ENCODE measurements at places on chromosomes 12 and 14.

DNA sequence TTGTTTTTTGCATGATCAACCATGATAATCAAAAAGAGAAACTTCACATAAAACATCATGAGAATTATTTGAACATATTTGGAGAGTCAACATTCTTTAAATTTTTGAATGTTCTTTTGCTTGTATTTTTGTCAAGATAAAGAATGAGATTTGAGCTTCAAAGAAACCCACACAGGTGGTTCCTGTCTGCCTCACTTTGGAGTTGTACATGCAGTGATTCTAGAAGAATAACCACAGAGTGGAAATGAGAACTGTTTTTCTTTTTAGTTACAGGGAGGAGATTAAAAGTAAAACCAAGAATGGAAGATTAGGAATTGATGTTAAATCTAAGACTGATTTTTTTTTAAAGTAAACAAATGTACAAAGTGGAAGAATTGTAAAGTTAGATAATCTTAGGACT lies 2.3 kb upstream of the ZNF705A start:
- DNase-seq = no peak

DNA sequence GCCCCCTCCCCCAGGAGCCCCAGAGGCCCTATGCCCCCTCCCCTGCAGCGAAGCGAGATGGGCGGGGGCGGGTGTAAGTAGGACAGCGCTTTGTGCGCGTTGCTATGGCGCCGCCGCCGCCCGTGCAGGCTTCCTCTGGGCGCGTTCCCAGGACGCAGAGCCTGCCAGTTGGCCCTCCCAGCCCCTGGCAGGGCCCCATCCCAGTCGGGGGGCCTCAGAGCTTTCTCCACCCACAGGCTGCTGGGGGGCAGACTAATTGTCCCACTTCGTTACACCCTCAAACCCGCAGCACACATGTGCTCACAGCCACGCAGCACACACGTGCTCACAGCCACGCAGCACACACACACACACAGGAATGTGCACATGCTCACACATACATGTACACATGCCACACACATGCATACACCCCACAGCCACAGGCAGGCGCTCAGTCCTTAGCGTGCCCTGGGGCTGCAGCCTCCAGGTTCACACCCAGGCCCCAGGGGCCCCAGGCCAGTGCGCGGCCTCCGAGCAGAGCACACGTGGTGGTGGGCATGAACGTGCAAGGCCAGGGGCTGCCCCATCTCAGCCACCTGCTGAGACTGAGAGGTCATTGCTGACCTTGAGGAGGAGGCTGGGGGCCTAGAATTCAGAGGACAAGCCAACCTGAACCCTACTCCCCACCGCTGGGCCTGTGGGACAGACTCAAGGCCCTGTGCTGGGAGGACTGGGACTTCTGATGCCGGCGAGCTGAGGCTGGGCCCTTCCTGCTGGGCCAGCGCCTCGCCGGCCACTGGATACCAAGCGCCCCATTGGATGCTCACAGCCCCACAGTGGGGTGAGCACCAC lies 15.6 kb downstream of the TRMT61A start:
- no peak for DNase-seq

DNA sequence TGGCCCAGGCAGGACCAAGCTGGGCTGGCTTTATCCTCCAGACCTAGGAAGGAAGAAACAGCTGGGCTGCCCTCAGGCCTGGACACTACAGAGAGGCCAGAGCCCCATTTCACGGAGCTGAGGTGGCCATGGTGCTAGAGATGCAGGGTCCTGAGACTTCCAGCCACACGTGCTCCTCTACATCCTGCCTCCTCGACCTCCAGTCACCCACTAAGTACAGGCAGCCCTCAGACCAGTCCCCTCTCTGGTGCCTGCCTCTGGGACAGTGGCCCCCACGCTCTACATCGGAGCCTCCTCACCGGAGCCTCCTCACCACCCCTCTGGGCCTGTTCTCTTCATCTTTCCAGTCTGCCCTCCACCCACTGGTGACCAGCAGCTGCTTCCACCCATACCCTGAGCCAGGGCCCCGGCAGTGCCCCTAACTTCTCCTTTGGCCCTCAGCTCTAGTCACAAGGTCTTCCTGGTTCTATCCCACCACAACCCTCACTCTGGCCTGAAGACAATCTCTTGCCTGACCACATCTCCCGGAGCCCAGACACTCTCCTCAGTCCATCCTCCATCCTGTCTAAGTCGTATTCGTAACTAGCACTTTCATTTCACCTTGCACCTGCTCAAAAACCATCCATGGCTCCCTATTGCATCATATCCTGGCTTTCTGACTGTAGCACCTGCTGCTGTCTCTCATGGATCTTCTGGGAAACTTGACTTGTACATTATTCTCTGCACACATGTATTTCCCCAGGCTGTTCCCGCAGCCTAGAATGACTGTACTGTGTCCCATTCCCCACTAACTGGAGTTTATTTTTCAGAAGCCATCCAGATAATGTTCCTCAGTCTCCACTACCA lies 43.9 kb downstream of the DIO3 start:
- DNase-seq = no peak

DNA sequence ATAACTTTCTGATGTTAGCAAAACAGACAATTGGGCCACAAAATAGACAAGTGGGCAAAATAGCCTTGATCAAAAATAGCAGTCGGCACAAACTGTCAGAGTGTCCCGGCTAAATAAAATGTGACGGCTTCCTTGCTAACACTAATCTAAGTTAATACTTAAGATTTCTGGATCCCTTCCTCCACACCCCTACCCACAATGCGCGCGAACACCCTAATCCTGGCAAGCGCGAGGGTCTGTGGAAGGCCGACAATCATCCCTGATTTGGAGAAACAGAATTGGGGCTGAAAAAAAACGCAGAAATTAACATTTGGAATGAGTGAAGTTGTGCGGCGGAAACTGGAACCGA lies 489 bp downstream of the CEP290 start:
- DNase-seq = no peak

DNA sequence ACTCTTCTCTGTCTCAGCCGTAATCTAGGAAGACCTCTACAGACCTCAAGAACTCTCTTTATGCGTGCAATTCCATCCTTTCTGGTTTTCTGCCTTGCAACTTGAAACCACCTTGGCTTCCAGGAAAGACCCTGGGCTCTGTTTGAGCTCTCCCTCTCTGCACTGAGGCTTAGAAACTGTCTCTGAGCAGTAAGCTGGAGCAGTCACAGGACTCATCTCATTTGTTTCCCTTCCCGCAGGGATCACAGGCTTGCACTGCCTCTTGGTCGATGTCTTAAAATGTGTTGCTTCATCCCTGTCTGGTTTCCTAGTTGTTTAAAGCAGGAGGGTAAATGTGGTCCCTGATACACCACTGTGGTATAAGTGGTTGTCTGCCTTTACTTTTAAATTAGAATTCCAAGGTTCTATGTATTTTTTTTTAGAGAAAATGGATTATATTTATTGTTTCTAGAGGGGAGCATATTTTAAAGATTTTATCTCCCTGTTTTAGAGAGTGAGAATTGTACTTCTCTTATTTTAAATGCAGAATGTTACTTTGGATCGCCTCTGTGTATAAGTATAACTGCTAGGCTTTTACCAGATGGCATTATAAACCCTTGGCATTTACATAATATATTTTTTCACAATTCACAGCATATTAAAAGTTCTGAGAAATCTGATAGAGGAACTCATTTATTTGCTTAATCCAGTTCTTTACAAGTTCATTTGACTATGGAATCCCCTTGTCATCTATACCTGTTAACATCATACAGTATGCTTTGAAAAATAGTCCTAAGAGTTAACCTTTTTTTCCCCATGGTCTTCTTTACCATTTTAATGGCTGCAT lies 26.4 kb downstream of the EID3 start:
- DNase-seq = no peak

GRCh38 chr12:94042321-94042720 lies 106.1 kb upstream of the PLXNC1 start:
- no peak for DNase-seq

DNA sequence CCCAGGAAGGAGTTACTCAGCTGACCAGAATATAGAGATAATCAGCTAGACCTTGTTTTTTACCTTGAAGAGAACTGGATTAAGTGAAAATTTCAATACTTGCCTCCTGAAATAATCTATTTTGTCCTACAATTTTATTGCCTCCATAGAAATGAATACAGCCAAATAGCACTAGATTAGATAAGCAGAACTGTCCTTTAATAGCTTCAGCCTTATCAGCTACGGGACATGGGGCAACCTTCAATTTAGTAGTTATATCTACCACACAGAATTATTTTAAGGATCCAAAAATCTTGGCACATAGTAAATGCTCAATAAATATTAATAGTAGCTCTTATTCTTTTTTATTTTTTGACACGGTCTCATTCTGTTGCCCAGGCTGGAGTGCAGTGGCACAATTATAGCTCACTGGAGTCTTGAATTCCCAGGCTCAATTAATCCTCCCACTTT lies 67.2 kb upstream of the PLEKHG3 start:
- DNase-seq = no peak

DNA sequence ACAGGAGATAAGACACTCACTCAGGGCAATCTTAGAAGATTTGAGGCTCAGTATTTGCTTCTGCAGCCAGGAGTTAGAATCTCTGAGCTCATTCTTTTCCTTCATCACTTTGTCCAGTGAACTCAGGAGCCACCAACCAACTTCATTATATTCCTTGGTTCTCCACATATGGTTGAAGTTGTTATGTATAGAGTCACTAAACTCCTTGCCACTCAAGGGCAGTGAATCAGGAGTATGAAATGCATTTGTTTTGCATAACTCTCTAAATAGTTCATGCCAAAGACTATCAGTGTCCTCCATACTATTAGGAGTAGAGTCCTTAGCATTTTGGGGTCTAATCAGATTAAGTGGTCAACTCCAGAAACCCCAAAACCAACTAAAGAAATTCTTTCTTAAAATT lies 150.6 kb downstream of the CCDC59 start:
- DNase-seq = no peak

DNA sequence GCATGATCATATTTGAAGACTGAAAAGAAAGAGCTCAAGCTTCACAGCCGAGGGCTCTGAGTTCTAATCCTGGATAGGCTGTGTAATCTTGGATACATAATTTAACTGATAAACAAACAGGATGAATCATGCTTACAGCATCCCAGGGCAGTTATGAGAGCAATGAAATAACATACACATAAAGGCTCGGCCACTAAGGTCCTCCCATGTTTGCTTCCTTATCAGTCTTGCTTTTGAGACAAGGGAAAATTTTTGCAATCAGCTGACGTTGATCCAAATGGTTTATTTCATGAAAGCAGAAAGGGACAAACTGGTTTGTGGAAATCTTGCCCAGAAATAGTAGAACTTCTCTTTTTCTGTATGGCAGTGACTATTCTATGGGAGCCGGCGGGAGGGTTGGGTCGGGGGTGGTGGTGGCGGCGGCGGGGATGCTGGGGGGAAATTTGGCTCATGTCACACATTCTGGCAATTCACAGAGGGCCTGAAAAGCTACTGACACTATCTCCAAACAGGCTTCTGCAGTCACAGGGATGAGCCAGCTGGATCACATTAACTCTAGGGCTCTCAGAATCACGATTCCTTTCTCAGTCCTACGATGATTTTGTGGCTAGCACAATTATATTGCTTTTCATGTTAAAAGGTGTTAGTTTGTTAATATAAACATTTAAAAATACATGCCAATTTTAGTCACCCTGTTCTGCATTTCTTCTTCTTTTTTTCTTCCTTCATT lies 124.5 kb downstream of the SLC8A3 start:
- no peak for DNase-seq

DNA sequence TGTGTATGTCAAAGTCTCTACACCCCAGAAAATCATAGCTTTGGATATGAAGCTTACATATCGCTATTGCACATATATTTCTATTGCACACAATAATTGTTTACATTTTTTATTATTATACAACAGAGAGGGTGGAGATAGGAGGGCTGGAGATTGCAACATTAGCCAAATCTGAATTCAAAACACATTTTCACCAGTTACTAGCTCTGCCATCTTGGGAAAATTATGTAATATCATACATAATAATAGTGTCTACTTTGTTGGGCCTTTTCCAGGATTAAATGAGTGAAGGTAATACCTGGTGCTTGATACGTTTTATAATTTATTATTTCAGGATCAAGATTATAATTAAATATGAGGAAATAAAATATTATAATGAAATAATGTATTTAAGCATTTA lies 507.4 kb upstream of the TBX3 start:
- no peak for DNase-seq

DNA sequence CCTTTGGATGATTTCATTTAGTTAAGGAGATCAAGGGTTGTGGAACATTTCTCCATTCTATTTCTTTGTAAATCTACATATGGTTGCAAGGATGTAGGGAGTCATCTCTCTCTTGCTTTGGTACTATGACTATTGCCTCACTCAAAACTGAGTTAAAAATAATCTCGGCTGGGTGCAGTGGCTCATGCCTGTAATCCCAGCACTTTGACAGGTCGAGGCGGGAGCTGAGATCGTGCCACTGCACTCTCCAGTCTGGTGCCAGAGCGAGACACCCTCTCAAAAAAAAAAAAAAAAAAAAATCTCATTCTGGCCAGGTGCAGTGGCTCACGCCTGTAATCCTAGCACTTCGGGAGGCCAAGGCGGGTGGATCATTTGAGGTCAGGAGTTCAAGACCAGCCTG lies 24.8 kb upstream of the PPM1H start:
- DNase-seq = no peak

- DNase-seq = no peak
Measured at GRCh38 chr12:18586581-18586980, 151.2 kb downstream of the PLCZ1 start.

GRCh38 chr14:54805070-54805444 lies 97.6 kb downstream of the GCH1 start:
- no peak for DNase-seq

DNA sequence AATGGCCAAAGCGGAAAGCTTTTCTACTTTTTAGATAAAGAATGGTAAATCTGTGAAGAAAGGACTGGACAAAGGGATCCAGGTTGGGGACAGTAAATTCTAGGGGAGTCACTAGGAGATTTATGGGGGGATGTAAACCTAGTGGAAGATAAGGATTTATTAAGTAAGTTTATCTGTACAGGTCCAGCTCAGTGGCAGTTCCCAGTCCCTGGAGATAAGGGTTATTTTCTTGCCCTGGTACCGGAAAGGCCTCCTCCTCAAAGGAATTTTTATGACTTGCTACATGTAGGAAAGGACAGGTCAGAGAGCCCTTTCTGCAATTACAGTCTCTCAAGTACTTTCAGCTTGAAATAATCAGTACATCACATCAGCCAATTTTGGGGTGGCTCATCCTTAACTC lies 72.6 kb upstream of the BICD1 start:
- no peak for DNase-seq

DNA sequence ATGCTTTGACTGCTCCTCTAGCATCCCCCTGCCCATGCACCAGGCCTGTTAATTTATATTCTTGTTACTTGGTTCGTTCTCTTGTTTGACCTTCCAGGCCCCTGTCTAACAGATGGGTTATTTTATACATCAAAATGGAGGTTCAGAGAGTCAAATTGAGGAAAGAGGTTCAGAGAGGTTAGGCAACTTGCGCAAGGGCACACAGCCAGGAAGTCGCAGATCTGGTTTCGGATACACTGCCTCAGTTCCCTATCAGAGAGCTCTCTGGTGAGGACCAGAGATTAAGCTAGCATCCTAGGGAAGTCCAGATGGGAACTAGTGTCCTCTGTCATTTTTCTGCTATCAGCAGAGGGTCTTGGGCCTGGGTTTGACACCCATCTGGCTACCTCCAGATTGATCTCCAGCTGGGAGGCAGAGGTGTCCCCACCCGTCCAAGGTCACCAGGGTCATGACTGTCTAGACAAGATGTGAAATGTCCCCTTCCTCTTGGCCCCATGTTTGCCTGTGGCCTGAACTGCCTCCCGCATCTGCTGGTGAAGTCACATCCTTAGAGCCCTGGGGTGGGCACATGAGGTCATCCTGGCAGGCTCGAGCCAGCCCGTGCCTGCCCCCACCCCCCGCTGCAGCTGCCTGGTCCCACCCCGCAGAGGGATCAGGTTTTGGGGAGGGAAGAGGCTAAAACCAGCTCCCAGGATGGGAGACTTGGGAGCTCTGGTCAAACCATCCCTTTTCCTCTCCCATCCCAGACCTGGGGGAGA lies 84.3 kb upstream of the NCOR2 start:
- no peak for DNase-seq
